ENCODE measurements at places on chromosomes 4 and X.

DNA sequence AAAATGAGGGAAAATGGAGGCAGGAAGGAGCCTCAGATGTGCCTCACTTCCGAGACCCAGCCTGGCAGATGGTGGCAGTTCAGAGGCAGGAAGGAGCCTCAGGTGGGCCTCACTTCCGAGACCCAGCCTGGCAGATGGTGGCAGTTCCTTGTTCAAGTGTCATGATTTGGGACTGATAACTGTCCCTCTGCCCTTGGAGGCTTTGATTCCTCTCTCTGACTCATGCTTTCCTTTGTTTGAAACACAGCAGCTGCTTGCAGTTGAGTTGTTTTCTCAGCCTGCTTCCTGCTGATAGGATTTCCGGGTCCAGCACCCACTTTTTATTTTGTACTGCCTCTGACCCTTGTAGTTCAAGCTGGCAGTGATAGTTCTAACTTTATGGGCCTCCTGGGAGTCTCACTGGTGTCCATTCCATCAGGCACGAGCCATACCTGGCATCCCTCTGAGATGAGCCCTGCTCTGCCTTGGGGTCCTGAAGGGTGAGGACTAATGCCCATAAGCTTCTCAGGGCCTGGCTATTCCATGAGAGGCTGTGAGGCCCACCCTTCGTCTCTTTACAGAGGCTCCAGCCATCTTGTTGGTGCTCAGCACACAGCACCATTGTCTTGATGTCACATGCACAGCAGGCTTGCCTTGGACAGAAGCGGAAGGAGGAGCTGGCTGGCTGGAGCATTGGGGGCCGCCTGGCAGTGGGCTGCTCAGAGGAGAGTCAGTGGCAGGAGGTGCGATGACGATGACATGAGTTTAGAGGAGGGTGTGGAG, 13.0 kb downstream of the RGS12 start:
- DNase-seq = no peak

DNA sequence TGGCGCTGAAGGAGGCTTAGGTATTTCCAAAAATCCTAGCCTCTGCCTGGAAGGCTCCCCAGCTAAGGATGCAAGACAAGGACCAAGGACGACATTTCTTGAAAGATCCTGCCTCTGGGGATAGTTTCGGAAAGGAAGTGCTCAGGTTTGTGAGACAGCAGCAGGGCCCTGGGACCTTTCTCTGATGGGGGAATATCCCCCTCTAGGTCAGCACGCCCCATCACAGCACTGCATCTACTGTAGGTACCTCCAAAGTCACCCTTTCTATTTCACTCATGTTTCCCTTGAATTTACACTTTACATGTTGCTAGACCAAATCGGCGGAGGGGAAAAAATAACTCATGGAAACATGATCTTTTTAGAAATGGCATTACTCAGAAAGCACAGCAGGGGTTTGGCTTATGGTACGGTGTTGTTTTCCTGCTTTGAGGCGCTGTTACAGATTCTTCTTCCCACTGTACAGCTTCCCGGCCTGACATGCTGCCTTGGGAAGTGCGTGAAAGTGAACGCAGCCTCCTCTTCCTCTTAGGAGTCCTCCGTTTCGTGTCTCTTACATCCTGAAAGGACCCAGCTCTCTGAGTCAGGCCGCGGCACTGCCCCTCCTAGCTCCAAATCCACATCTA, 77.2 kb upstream of the DHRSX start:
- no peak for DNase-seq

GRCh38 chrX:49809891-49810632, 19.0 kb upstream of the PAGE4 start:
- no peak for DNase-seq

- DNase-seq = no peak
These were observed 40.5 kb downstream of the AFF2 start for GRCh38 chrX:148540671-148541583.

DNA sequence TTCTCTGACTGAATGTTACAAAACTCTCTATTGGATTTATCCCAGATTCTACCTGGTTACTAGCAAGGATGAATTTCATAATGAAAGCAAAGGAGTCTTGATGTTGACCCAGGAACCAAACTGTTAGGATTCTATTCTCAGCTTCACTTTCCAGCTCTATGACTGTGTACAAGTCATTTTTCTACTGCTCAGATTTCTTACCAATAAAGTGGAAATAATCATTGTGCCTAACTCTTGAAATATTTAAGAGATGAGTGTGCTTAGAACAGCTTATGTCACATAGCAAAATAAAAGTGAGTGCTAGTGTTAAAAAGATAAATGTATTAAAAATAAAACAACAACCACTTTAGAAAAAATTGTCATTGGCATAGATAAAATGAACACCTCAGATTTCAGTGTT, 45.6 kb downstream of the EPHA5 start:
- DNase-seq = no peak

- DNase-seq = no peak
These were observed 9.5 kb downstream of the RGS12 start for GRCh38 chr4:3302173-3302785.

GRCh38 chr4:2025817-2026216, 17.0 kb upstream of the NELFA start:
- no peak for DNase-seq

DNA sequence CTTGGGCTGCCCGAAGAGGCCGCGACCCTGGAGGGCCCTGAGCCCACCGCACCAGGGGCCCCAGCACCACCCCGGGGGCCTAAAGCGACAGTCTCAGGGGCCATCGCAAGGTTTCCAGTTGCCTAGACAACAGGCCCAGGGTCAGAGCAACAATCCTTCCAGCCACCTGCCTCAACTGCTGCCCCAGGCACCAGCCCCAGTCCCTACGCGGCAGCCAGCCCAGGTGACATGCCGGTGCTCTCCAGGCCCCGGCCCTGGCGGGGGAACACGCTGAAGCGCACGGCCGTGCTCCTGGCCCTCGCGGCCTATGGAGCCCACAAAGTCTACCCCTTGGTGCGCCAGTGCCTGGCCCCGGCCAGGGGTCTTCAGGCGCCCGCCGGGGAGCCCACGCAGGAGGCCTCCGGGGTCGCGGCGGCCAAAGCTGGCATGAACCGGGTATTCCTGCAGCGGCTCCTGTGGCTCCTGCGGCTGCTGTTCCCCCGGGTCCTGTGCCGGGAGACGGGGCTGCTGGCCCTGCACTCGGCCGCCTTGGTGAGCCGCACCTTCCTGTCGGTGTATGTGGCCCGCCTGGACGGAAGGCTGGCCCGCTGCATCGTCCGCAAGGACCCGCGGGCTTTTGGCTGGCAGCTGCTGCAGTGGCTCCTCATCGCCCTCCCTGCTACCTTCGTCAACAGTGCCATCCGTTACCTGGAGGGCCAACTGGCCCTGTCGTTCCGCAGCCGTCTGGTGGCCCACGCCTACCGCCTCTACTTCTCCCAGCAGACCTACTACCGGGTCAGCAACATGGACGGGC, 579 bp downstream of the ABCD1 start:
- DNase-seq = no peak
